ENCODE measurements at places on chromosomes 5 and 9. TPM values are rescaled to one million over a fixed set of nuclear protein-coding genes. Genes with fewer than 3 reads are reported as not detected.

GABRG2 gene
- total RNA-seq, result not detected

SHOC1 gene
- not detected for total RNA-seq

FBN2 gene
- total RNA-seq, result 0.38 TPM

GPR151 gene
- not detected for total RNA-seq

TMEM171 gene
- 5.1 TPM for total RNA-seq

BASP1 gene
- 53.4 TPM for total RNA-seq

IL3 gene
- not detected for total RNA-seq

SPINK4 gene
- total RNA-seq, result not detected

MARCOL gene
- not detected for total RNA-seq

CNTFR gene
- 0.12 TPM for total RNA-seq

BTNL3 gene
- not detected for total RNA-seq

PCDHGA5 gene
- 0.98 TPM for total RNA-seq

CCL28 gene
- total RNA-seq, result 0.68 TPM

All from smooth muscle cell of the coronary artery (primary cell).